Stimulated activated CD8-positive, alpha-beta memory T cell treated with anti-CD3 and anti-CD28 coated beads, Interleukin-7, amount 100 ng/mL, for 1 hour (primary cell): ENCODE measurements at places on chromosomes 4 and X.

DNA sequence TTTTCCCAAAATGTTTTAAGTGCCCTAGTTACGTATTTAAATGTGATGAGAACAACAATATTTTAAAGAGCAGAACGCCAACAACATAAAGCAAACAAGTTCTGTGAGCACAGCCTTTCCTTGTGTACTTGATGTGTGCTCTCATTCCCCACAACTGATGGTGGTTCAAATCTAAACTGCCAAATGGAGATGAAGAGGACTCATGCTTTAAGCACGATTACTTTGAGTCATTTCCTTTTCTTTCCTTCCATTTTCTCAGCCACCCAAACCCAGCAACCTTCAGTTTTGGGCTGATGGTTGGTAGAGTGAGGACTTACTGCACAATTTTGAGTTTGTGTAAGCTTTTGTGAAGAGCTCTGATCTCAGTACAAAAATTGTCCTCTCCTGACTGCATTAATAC, 1.7 kb downstream of the NSD2 start:
- DNase-seq: no peak

DNA sequence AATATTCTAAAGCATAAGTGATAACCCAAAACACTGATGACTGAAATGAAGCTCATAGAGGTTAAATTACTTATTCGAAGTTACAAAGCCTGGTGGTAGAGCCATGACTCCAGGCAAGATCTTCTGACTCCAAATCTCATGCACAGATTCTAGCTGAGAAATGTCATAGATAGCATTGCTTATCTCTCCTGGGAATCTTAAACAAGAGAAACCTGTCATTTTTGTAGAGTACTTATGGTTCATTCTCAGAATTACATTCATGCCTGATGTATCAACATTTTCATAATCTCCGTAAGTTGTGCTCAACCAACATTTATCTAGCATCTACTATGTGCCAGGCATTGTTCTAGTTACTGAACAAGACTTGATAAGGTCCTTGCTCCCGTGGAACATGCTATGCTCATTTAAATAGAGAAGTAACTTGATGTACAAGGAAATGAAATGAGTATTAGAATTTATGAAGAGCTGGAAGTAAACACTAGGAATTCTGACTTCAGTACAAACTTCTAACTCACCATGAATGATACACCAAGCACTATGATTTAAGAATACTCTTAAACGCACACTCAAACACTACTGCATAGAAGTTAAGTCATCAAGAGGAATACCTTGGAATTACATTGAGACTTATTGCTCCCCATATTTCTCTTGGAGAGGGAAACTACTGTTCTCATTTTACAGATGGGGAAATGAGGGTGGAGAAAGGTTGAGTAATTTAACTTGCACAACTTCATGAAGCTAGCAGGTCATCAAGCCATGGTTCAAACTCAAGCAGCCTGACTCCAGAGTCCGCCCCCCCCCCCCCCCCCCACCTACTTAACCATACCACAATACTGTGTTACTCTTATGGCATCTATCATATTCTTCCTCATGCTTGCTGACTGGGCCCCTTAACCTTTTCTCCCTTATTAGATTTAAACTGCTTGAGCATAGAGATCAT, 45.4 kb downstream of the MBNL3 start:
- no peak for DNase-seq

DNA sequence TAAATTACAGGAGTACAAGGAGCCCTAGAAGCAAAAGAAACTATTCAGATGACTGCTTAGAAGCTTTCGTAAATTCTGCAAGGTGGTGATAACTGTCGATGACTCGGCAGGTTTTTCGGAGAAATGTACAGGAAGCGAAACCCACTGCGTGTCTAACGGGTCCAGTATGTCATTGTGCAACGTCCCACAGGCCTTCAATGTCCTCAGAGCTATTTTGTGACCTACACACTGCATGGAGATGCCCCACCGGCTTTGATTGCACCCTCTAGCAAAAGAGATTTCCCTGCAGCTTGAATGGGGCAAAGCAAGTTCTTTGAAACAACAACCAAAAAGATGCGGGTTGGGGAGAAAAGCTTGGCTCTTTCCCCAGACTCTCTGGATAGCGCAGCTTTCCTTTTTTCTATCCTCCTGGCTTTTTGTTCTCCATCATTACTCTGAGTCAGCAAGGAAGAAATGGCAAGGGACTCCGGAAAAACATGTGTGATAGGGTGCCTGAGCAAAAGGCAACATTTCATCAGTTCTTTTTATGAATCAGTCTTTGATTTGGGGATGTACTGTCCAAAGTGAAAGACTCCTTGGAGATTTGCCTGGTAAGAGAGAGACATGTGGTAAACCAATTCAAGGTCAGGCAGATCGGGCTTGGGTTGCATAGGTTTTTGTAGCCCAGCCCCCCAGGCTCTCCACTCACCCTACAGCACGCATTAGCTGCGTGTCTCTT, 112.0 kb upstream of the TBL1X start:
- DNase-seq: no peak

DNA sequence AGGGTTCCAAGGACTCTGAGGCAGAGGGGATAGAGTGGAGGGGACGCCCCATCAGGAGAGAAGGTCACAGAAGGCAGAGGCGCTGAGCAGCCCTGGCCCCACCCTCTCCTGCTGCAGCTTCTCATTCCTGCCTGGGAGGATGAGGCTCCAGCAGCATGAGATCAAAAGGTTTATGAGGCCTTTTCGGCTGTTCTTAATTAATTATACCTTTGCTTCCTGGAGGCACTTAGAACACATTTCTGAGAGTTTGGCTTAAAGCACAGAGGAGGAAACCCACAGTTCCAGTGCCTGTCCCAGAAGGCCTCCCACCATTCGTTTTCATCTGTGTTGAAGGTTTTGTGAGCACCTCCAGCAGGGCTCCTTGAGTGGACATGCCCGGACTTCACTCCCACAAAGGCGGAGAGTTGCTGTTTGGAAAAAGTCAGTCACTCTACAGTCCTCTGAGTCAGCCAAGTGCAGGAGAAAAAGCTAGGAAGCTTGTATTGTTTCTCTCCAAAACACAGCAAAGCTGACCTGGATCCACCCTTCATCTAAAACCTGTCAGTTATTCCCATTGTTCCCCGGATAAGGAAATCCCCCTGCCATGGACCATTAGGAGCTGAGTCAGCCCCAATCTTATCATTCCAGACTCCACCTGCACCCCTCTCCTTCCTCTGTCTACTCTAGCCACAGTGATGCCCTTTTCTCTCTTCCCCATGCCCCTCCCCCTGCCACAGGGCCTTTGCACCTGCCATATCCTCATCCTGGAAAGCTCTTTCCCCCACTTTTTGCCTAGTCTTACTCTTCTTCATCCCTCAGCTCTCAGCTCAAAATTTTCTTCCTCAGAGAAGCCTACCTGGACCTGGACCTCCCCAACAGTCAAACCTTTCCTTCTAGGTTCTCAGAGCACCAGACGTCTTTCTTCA, 276.8 kb downstream of the FBXW7 start:
- no peak for DNase-seq

- no peak for DNase-seq
These were observed 204.9 kb upstream of the SPRY1 start for GRCh38 chr4:123191728-123192127.

DNA sequence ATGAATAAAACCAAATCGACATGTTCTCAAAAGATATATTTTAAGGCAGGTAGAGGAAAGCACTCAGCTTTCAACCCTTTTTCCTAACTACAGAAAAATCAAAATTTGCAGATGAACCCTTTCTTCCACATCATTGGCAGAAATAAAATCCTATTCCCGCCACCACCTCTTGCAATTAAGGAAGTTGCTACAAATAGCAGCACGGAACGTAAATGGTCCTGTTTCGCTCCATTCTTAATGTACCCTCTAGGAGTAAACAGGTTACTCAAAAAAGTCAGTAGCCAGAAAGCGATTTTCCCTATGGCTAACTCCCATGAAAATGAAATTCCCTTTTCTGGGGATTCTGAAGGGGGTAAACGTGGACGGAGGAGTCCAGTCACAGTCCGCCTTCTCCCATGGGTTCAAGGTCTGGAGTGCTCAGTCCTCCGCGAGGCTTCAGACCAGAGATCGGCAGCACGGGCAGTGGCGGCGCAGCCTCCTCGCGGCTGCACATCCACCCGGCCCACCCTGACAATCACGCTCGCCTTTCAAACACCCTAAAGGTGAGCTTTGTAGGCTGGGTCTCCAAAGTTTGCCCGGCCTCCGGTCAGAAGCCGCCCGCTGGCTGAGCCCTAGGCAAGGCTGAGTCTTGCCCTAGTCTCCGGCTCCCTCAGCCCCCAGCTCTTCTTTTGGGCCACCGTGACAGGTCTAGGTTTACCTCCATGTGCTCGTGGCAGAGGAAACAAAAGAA, 1.8 kb downstream of the ATP11C start:
- no peak for DNase-seq

- DNase-seq: no peak
These were observed 21.3 kb downstream of the SPCS3 start for GRCh38 chr4:176340871-176341685.

DNA sequence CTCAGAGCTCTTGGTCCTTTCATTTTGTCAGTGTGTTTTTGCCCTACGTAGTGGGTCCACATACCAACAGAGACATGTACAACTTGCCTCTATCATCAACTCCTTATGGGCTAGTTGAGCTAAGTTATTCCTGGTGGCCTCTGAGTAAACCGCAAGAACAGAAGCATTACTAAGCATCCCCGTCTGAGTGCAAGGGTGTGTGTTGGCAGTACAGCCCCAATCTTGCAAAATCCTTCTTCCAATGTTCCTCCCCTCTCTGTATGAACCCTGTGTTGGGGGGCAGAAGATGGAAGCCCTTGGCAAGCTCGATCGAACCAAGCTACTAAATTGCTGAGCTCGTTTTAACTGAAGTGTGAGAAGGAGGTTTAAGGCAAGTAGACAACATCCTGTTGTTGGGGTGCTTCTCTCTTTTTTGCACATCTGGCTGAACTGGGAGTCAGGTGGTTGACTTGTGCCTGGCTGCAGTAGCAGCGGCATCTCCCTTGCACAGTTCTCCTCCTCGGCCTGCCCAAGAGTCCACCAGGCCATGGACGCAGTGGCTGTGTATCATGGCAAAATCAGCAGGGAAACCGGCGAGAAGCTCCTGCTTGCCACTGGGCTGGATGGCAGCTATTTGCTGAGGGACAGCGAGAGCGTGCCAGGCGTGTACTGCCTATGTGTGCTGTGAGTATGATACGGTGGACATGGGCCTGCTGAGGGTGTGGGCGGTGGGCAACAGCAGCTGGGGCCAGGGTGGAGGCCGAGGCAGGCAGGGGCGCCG, at the start of gene SH2D1A:
SH2D1A (plus strand) TSS at position 447 of the 760 bp plus-strand sequence; CDS start at position 527, 80 bp downstream.
- DNase-seq: no peak

GRCh38 chrX:48713847-48714246, 17.3 kb downstream of the SUV39H1 start:
- DNase-seq: no peak

DNA sequence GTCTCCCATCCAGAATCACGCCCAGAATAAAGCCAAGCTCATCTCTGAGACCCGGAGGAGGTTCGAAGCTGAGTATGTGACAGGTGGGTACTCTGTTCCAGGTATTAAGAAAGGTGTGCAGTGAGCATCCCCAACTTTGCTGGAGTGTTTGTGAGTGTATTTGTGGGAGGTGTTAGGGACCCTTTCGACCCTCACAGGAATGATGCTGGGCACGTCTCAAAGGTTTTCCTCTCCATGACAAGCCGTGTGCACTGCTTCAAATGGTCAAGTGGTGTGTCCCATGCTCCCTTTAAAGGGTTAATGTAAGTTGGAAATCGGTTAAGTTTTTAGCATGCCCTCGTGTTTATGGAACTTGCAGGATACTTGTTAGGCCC, 442 bp downstream of the MOSPD2 start:
- DNase-seq: no peak

DNA sequence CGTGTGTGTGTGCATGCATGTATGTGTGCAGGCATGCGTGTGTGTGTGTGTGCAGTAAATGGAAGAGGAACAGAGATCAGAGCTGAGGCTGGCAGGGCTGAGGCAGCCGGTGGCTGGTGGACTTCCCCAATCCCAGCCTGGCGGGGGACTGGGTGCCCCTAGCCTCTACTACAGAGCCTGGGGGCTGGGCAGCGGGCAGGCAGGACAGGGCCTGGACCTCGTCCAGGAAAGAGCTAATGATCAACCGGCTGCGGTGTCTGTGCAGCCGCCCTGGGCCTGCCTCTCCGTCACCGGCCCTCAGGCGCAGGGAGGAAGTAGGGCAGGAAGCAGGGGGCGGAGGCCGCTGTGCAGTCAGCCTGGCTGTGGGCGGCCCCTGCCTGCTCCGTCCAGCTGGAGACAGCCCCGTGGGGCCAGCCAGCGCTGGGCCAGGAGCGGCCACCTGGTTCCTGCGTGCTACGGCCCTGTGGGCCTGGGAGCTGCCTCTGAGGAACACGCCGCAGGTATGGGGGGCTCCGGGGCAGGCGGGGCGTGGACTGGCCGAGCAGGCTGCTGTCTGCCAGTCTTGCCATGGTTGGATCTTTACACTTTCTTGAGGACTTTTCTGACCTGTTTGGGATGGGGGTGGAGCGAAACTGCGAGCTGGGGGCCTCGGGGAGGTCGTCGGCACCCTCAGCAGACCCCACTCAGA, at the start of gene SH3TC1:
SH3TC1 (plus strand) TSS at position 385 of the 688 bp plus-strand sequence. CDS start 5,905 bp downstream, outside the sequence.
- peak; percentile 18 for DNase-seq

GRCh38 chr4:30950737-30951136, 230.6 kb downstream of the PCDH7 start:
- DNase-seq: no peak

DNA sequence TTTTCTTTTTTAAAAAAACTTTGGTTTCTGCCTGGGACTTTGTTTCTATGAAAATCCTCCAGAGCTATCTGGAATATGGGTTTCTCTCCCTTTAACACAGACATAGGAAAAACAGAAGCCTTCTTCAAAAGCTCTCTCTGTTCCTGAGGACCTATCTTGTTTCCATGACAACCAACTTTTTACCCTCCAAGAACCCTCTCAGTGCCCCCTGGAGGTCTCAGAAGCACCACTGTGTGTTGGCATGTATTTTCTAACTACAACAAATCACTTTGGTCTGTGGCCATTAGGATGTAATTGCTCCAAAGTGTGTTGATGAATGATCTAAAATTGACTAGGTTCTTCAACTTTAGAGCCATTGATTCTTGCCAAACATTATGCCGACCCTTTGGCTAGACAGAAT, 1331.6 kb downstream of the ADGRL3 start:
- no peak for DNase-seq

GRCh38 chr4:74886484-74886883, 46.4 kb upstream of the PARM1 start:
- DNase-seq: no peak

DNA sequence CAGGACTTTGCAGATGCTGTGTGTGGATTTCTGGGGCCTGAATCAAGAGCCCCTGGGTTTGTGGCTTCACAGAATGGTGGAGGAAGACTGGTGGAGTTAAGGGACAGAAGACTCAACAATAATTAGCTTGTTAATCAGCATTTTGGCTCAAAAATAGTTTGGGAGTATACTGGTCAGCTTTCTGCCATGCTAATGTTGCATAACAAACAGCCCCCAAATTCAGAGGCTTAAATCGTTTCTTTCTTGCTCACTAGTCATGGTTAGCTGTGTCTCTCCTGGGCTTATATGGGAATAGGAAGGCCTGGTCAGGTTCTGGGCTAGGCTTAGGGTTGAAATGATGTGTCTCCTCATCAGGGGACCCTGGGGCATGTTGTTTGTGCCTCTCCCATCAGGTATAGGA, 24.4 kb downstream of the TBL1X start:
- no peak for DNase-seq

GRCh38 chr4:61079427-61079826, 120.7 kb upstream of the ADGRL3 start:
- DNase-seq: no peak
